ENCODE measurements at places on chromosomes 7 and 10. TPM values are rescaled to one million over a fixed set of nuclear protein-coding genes. Genes with fewer than 3 reads are reported as not detected.
A peak's percentile ranks its signal among the peaks of the same experiment; 100 is the strongest.

NKX1-2 gene
- not detected for total RNA-seq

DNA sequence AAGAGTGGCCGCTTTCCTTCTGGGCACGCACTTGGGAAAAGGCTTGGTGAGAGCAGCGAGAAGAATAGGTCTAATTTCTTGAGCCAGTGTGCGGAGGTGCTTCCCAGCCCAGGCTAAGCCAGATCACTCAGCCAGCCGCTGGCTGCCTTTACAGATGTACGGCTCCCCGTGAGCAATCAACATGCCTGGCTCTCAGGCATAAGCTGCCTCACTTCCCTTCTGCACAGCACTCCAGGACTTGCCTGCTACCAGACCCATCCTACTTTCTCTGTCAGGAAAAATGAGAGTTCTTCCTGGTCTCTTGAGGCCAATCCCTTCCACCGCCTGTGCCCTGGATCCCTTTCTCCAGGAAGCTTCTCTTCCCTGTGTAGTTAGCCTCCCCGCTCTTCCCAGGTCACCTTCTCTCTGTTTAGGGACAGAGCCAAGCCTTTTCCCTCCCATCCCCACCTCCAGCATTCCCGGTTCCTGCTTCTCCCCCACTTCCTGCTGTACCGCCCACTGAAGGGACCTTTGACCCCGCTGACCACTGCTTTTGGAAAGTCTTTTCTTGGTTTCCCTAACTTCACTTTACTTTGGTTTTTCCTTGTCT lies 1.1 kb upstream of the ACTR3C start:
- no peaks in the 10 kb centered on the region for H3K36me3 ChIP-seq
- H3K27ac ChIP-seq, result no peak overlapping the region
- no peak for DNase-seq
- no peaks in the 10 kb centered on the region for H3K27me3 ChIP-seq
- peaks cover 18% of the 10 kb centered on the region for H3K4me1 ChIP-seq
- H3K4me3 ChIP-seq, result peak overlapping the region; percentile 79

GRCh38 chr10:25465582-25466372 lies 291.0 kb downstream of the GPR158 start:
- H3K27me3 ChIP-seq, result no peaks in the 10 kb centered on the region
- H3K36me3 ChIP-seq, result no peaks in the 10 kb centered on the region
- no peak overlapping the region for H3K4me3 ChIP-seq
- H3K4me1 ChIP-seq, result no peaks in the 10 kb centered on the region

DNA sequence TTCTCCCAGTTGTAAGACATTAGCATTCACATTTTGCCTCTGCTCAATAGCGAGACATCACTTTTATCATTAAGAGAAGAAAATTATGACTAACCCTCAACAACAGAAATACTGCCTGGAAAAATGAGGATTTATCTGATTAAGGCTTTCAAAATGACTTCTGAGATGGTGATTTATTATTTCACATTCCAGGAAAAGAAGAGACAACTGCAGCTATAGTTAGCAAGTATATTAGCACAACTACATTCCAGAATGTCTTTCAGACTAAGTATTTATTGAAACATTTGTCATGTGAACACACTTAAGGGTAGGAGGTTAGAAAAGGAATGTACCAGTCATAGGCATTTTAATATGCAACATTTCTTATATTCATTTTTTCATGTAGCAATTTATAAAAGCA lies 162.0 kb downstream of the IQUB start:
- no peak overlapping the region for H3K4me3 ChIP-seq
- no peaks in the 10 kb centered on the region for H3K27me3 ChIP-seq
- H3K4me1 ChIP-seq, result no peaks in the 10 kb centered on the region
- no peak overlapping the region for H3K27ac ChIP-seq
- H3K36me3 ChIP-seq, result no peaks in the 10 kb centered on the region
- DNase-seq, result no peak

DNA sequence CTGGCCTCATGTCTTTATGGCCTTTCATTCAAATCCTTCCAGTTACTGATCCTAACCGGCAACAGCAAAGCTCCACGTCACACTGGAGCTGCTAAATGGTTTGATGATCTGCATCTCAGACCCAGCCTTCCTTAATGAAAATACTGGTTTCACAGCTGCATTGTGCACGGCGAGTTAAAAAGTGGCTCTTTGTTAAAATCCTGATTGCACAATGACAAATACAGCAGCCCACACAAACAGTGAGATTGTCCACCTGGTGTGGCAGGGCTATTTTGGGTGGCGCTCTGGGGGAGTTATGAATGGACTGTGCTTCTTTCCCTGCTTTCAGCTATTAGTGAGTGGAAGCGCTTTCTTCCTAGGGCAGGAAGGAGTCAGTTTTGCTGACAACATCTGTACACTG lies 63.4 kb upstream of the C1QL3 start:
- H3K27ac ChIP-seq, result no peak overlapping the region
- no peak overlapping the region for H3K4me3 ChIP-seq
- no peaks in the 10 kb centered on the region for H3K27me3 ChIP-seq

DNA sequence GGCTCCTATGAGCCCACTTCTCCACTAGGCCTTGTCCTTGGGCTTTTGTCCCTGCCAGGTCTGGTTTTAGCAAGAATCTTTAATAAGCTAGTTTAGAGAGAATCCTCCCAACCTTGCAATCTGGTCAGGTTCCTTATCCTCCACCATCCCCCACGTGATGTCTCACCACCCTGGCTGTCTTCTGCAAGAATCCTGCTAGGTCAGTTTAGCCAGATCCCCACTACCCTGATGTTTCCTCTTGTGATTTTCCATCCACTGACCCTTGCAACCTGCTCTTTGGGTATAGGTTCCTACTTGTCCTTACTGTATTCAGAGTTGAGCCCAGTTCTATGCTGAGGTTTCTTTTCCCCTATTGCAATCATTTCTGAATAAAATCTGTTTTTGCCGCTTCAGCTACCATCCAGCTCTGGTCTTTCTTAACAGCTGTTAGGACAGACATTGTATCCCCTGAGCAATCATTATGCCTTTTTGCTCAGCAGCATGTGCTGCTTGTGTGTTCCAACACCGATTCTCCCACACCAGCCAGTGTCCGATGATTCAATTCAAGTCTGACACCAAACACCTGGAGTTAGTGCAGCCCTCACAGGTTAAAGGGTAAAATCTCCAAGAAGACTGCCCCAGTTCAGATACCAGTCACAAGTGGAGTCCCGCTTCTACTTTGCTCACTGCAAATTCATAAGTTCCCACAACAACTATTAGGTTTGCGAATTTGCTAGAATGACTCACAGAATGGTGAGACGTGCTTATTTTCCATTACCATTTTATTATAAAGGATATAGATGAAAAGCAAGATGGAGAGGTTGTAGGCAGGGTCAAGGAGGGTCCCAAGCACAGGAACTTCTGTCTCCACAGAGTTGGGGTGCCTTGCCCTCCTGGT lies 62.2 kb upstream of the ADCY1 start:
- no peak for DNase-seq
- H3K27me3 ChIP-seq, result no peaks in the 10 kb centered on the region
- no peak overlapping the region for H3K27ac ChIP-seq
- no peaks in the 10 kb centered on the region for H3K4me1 ChIP-seq

- peaks cover 9% of the 10 kb centered on the region for H3K36me3 ChIP-seq
- H3K27ac ChIP-seq, result no peak overlapping the region
- H3K4me3 ChIP-seq, result peak overlapping the region; percentile 100
- H3K27me3 ChIP-seq, result no peaks in the 10 kb centered on the region
Measured at GRCh38 chr7:66920256-66920655, 769 bp upstream of the TMEM248 start.

- H3K27me3 ChIP-seq, result no peaks in the 10 kb centered on the region
- H3K36me3 ChIP-seq, result no peaks in the 10 kb centered on the region
- H3K4me1 ChIP-seq, result no peaks in the 10 kb centered on the region
- DNase-seq, result no peak
Measured at GRCh38 chr10:132338876-132339275, 6.9 kb downstream of the LRRC27 start.

ATRNL1 gene
- total RNA-seq, result not detected

- no peak for DNase-seq
- H3K27me3 ChIP-seq, result no peaks in the 10 kb centered on the region
- H3K4me1 ChIP-seq, result peaks cover 19% of the 10 kb centered on the region
- H3K36me3 ChIP-seq, result no peaks in the 10 kb centered on the region
- H3K27ac ChIP-seq, result no peak overlapping the region
Measured at GRCh38 chr10:60006062-60006461, 99.7 kb upstream of the CCDC6 start.

GRCh38 chr7:37220664-37221063 lies 228.0 kb downstream of the ELMO1 start:
- peaks cover 5% of the 10 kb centered on the region for H3K36me3 ChIP-seq
- no peak overlapping the region for H3K27ac ChIP-seq
- H3K4me1 ChIP-seq, result no peaks in the 10 kb centered on the region
- DNase-seq, result no peak
- H3K4me3 ChIP-seq, result no peak overlapping the region

FIGNL1 gene
- 27.8 TPM for total RNA-seq

SVOPL gene
- not detected for total RNA-seq

DNA sequence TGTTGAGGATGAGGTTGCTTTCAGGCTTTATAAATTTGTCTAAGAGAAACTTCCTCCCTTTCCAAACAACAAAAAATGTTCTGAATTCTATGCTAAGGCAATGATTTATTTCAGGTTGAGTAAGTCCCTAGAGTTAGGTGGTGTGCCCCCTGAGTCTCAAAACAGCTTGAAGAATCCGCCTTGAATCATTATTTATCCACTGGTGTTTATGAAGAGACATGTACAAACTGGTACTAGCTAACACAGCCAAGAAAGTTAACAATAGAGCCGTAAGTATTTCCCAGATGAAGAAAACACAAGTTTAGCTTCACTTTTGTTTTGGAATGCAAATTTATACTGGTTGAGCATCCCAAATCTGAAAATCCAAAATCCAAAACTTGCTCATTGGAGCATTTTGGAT lies 66.2 kb upstream of the SRPK2 start:
- peaks cover 8% of the 10 kb centered on the region for H3K36me3 ChIP-seq
- H3K27me3 ChIP-seq, result no peaks in the 10 kb centered on the region
- H3K4me3 ChIP-seq, result no peak overlapping the region
- H3K27ac ChIP-seq, result no peak overlapping the region
- no peak for DNase-seq

Data from Karpas-422 (cell line).